ENCODE measurements at places on chromosomes 5 and 9.
A peak's percentile ranks its signal among the peaks of the same experiment; 100 is the strongest.

- no peak overlapping the region for H3K27ac ChIP-seq
- H3K4me3 ChIP-seq = no peak overlapping the region
- no peaks in the 10 kb centered on the region for H3K27me3 ChIP-seq
- H3K4me1 ChIP-seq = no peaks in the 10 kb centered on the region
- H3K36me3 ChIP-seq = no peaks in the 10 kb centered on the region
These were observed 1068.0 kb downstream of the NR2F1-AS1 start for GRCh38 chr5:92513067-92513466.

GRCh38 chr5:163890261-163890660, 384.8 kb downstream of the MAT2B start:
- no peaks in the 10 kb centered on the region for H3K4me1 ChIP-seq
- DNase-seq = no peak
- no peaks in the 10 kb centered on the region for H3K27me3 ChIP-seq

- no peak for DNase-seq
- H3K27ac ChIP-seq = no peak overlapping the region
- no peak overlapping the region for H3K4me3 ChIP-seq
- H3K27me3 ChIP-seq = no peaks in the 10 kb centered on the region
- no peaks in the 10 kb centered on the region for H3K36me3 ChIP-seq
- no peaks in the 10 kb centered on the region for H3K4me1 ChIP-seq
These were observed 95.4 kb downstream of the TLE4 start for GRCh38 chr9:79667120-79667519.

DNA sequence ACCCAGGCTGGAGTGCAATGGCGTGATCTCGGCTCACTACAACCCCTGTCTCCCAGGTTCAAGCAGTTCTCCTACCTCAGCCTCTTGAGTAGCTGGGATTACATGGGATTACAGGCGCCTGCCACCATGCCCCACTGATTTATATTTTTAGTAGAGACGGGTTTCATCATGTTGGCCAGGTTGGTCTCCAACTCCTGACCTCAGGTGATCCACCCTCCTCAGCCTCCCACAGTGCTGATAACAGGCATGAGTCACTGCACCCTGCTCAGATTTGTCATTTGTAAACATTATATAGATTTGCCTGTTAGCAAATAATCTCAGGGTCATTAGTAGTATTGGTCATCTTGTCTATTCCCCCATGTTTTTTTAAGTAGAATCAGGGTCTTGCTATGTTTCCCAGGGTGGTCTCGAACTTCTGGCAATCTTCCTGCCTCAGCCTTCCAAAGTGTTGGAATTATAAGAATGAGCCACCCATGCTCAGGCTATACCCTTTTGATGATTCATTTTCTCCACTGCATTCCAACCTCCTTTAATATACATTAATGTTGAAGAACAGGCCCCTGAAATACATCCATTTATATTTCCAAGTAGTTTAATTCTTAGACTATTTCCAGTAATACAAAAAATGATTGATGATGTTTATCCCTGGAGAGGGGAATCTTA, 17.3 kb downstream of the CENPH start:
- H3K4me1 ChIP-seq = peaks cover 4% of the 10 kb centered on the region
- DNase-seq = no peak
- H3K4me3 ChIP-seq = no peak overlapping the region
- no peaks in the 10 kb centered on the region for H3K27me3 ChIP-seq
- H3K27ac ChIP-seq = no peak overlapping the region
- no peaks in the 10 kb centered on the region for H3K36me3 ChIP-seq

DNA sequence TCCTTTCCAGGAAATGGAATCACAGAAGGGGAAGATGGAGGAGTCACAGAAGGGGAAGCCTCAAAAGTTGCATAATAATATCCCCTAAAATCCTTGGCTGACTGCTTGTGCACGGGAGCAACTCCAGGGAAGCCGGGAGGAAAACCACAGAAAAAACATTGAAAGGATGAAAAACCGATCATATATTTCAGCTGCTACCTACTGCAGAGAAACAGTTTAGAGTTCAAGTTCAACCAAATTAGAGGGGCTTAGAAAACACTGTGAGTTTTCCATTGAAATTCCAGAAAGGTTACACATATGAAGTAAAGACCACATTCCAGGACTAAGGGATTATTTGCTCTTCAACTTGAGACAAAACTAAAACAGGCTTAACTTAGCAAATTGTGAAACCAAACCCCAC, 37.6 kb upstream of the MTAP start:
- no peak overlapping the region for H3K4me3 ChIP-seq
- no peaks in the 10 kb centered on the region for H3K36me3 ChIP-seq
- DNase-seq = no peak
- no peaks in the 10 kb centered on the region for H3K4me1 ChIP-seq

DNA sequence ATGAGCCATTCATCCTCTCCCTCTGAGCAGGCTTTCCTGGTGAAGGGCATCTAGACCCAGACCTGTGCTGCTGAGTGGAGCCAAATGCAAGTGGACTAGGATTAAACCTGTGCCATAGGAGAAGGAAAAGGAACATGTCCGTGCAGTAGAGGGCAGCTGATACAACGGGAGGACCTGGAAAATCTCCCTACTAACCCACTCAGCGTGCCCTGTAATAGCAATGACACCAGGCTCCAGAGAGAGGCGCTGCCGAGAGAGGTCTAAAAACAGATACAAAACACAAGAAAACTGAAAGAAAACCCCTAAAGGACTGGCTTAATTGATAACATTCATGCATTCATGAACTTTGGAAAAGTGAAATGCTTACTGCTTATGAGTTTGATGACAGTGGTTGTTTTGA, 60.8 kb downstream of the PFDN1 start:
- H3K27me3 ChIP-seq = no peaks in the 10 kb centered on the region
- H3K36me3 ChIP-seq = no peaks in the 10 kb centered on the region
- no peak overlapping the region for H3K4me3 ChIP-seq
- no peak for DNase-seq
- 0 out of 2 replicates have a peak, but pooled peaks cover 3% of the 10 kb centered on the region for H3K4me1 ChIP-seq

- DNase-seq = no peak
- no peak overlapping the region for H3K27ac ChIP-seq
- H3K36me3 ChIP-seq = no peaks in the 10 kb centered on the region
- no peaks in the 10 kb centered on the region for H3K27me3 ChIP-seq
- H3K4me3 ChIP-seq = no peak overlapping the region
These were observed 27.8 kb downstream of the ZCCHC10 start for GRCh38 chr5:132998556-132998955.

DNA sequence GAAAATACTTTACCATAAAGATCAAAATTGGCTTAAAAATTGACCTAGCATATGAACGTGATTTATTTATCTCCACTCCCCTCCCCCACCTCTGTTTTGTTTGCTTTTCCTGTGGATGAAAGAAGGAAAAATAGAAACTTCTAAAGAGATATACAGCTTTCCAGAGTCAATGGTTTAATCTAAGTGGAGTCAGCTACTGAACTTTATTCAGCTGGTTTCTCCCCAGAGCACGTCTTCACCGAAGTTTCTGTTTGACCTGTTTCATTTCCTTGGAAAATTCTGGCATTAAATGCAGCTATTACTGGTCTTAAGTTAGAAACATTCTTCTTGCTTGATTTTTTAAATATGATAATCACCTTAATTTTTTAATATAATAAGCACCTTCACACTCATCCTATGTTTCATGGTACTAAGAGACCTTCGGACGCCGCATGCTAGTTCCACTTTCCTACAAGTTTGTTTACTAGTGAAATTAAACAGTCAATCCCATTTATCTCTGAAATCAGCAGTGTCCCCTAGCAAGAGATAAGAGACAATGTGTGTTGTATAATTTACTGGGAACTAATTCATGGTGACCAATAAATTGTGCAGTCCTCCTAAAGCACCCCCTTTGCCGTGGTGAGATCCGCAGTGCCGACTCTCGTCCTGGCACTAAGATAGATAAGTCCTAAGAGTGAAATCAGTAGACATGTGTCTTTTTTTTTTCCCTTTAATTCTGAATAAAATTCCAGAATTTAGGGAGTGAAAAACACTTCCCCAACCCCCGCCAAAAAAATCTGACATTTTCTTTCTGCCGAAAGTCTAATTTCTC, 89.9 kb downstream of the ARL15 start:
- no peaks in the 10 kb centered on the region for H3K4me1 ChIP-seq
- no peak overlapping the region for H3K4me3 ChIP-seq
- no peak for DNase-seq
- no peak overlapping the region for H3K27ac ChIP-seq
- no peaks in the 10 kb centered on the region for H3K27me3 ChIP-seq
- H3K36me3 ChIP-seq = no peaks in the 10 kb centered on the region

GRCh38 chr9:117777823-117778222, 73.6 kb downstream of the TLR4 start:
- no peak overlapping the region for H3K4me3 ChIP-seq
- H3K36me3 ChIP-seq = no peaks in the 10 kb centered on the region
- H3K27me3 ChIP-seq = no peaks in the 10 kb centered on the region
- H3K4me1 ChIP-seq = peaks cover 30% of the 10 kb centered on the region
- H3K27ac ChIP-seq = peak overlapping the region; percentile 23

DNA sequence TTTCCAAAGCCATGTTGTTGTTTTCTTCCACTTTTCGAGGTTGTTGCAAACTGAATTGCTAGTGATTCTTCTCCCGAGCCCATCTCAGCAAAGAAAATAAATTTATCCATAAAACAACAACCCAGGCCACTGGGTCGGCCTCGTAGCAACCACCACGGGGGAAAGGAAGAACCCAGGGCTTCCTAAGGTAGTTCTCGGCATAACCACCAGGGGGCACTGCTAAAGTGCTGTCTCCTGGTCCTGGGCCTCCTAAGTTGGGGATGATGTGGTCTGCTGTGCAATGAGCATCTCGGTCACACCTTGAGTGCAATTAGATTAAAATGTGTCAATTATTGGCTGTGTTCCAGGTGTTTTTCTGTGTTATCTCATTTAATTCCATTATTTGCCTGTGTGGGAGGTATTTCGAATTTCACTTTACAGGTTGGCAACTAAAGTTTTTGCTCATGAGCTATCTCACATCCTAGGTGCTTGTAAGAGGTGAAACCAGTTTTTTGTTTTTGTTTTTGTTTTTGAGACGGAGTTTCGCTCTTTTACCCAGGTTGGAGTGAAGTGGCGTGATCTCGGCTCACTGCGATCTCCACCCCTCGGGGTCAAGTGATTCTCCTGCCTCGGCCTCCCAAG, 102.8 kb upstream of the DAP start:
- H3K36me3 ChIP-seq = no peaks in the 10 kb centered on the region
- H3K27ac ChIP-seq = no peak overlapping the region
- peak; percentile 56 for DNase-seq
- H3K4me3 ChIP-seq = no peak overlapping the region
- H3K27me3 ChIP-seq = no peaks in the 10 kb centered on the region

- no peak overlapping the region for H3K4me3 ChIP-seq
- no peaks in the 10 kb centered on the region for H3K27me3 ChIP-seq
- no peak overlapping the region for H3K27ac ChIP-seq
- H3K4me1 ChIP-seq = no peaks in the 10 kb centered on the region
- no peaks in the 10 kb centered on the region for H3K36me3 ChIP-seq
These were observed 167.0 kb downstream of the FGF18 start for GRCh38 chr5:171586436-171586835.
